ENCODE measurements at places on chromosomes 13 and 19. TPM values are rescaled to one million over a fixed set of nuclear protein-coding genes. Genes with fewer than 3 reads are reported as not detected.
A peak's percentile ranks its signal among the peaks of the same experiment; 100 is the strongest.

Gene SYNE4
- total RNA-seq = not detected

Gene TEAD2
- 51.4 TPM for total RNA-seq

- DNase-seq = peak; percentile 89
These were observed 19.2 kb upstream of the ERCC1 start for GRCh38 chr19:45442778-45443461.

DNA sequence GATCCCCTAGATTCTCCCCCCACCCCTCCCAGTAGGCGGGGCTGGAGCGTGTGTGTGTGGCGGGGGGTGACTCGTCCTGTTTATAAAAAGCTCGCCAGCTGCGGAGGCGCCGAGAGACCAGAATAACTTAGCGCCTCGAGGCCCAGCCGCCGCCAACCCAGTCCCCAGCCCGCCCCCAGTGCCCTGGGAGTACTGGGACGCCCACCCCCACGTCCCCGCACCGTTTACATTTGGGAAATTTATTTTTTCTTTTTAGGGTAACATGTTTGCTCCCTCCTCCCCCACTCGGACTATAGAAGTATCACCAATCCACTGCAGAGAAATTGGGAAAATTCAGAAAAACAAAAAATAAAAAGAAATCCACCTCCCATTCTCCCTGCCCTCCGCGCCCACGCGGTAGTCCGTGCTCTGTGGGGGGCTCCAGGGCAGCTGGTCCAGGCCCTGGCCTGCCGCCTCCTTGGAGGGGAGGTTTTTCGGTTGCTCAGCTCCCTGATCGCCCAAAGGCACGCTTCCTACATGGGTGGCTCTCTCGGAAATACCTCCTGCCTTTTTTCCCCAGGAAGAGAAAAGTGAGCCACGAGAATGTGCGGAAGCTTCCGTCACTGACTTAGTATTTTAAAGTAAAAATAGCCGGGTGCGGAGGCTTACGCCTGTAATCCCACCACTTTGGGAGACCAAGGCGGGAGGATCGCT is 1.5 kb upstream of the RAB3A start:
- DNase-seq = peak; percentile 92

DNA sequence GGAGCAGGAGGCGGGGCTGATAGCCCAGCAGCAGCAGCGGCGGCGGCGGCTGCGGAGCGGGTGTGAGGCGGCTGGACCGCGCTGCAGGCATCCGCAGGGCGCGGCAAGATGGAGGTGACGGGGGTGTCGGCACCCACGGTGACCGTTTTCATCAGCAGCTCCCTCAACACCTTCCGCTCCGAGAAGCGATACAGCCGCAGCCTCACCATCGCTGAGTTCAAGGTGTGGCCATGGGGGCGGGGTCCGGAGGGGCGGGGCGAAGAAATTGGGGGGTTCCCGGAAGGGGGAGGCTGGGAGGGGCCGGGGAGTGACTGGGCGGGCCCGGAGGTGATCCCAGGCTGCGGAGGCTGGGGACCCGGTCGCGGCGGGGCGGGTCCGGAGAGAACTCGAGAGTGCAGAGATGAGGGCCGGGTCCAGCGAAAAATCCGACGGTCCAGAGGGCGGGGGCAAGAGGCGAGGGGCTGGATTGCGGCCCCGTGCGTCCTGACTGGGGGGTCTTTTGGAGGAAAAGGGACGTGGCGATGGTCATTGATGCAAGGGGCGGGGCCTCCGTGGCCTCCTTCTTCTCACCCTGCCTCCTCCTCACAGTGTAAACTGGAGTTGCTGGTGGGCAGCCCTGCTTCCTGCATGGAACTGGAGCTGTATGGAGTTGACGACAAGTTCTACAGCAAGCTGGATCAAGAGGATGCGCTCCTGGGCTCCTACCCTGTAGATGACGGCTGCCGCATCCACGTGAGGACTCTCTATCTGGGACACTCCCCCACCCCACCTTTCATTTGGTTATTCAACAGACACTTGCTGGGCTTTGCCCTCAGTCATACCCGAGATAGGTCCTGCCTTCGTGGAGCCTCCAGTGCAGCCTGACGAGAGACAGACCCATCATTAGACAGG is at the start of gene TBCB:
Gene TBCB (plus strand): TSS at position 16 of the 891 bp plus-strand sequence. CDS start 93 bp downstream, at position 109.
- DNase-seq = no peak

DNA sequence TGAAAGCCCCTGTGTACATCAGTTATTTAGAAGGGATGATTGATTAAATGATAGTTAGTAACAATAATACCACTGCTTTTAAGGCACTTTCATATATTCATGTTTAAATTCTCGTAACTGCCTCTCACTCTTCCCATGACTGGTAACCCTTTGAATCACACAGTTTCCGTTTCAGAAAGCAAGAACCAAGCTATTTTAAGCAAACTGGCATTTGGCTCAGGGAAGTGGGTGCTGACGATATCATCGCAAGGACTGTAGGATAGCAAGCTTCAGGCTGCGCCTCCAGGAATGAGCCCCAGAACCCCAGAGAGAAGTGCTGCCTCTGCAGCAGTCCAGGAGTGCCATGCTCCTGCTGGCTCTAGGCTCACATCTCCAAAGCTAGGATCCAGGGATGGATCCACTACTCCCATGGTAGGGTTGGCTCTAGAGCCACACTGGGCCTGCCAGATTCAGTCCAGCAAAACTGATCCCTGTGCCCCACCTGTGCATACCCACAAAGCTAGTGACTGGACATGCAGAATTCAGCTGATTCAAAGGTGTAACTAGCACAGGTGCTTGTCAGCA is 313.5 kb downstream of the SLC7A1 start:
- DNase-seq = no peak

Gene LRRC63
- total RNA-seq = not detected

- DNase-seq = no peak
These were observed 248.7 kb downstream of the TDRD3 start for GRCh38 chr13:60645676-60646075.

DNA sequence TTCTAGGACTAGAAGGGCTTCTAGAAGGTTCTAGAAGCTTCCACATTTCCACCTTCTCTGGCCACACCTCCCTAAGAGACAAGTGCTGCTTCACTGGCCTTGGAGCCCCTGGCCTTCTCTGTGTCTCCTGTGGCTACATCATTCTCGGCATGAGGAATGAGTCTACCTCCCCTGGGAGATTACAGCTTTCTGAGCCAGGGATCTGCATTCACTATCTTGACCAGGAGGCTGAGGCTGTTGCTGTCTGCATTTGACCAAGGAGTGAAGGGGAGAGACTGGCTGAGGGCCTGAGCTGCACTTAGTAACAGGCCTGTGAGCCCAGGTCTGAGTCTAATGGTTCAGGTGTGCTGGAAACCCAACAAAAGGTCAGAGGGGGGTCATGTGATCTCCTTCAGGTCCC is 5.3 kb downstream of the CPAMD8 start:
- no peak for DNase-seq

Gene SGCG
- total RNA-seq = not detected

Gene CERS1
- total RNA-seq = not detected

All from ascending aorta (tissue), 2 donors.